Activated CD4-positive, alpha-beta T cell treated with anti-CD3 and anti-CD28 coated beads, Interleukin-10, Interleukin-2, amounts not matched to agents 100 ng/mL and 50 ng/mL, durations not matched to agents 16 hours and 8 hours (primary cell): ENCODE measurements at places on chromosomes 4 and X.
A peak's percentile ranks its signal among the peaks of the same experiment; 100 is the strongest.

GRCh38 chr4:139853309-139853708 lies 187.7 kb downstream of the MGST2 start:
- no peak for DNase-seq

DNA sequence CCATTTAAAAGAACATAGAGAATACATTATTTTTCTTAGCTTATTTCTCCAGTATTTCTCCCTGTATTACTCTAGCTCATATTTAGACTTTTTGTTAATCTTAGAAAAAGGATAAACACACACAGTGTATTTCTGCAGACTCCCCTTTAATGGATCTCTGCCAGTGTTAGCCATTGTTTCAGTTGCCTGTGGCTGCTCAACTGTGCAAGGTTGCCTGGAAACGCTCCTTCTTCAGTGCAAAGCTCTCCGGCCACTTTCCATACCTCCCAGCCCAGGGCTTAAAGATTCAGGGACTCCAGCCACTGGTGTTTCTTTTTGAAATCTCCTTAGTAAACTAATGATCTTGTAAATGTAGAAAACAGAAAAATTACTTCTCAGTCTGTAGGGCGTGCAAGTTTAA lies 104.9 kb downstream of the SLIT2 start:
- no peak for DNase-seq

DNA sequence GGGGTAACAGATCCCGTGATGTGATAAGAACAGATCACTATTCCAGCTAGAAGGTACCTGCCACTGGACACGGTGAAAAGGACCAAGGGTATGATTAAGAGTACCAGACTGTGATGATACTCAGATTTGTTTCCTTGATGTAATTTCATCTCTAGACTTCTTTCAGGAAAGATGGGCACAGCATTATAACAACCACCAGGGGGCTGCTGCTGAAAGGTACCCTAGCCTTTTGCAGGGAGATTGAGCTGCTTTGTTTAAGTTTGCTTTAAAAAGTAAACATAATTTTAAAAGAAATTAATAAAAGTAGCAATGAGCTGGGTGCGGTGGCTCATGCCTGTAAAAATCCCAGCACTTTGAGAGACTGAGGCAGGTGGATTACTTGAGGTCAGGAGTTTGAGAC lies 145.4 kb downstream of the EMCN start:
- peak; percentile 3 for DNase-seq

GRCh38 chr4:183321516-183321915 lies 710 bp downstream of the CLDN24 start:
- no peak for DNase-seq

DNA sequence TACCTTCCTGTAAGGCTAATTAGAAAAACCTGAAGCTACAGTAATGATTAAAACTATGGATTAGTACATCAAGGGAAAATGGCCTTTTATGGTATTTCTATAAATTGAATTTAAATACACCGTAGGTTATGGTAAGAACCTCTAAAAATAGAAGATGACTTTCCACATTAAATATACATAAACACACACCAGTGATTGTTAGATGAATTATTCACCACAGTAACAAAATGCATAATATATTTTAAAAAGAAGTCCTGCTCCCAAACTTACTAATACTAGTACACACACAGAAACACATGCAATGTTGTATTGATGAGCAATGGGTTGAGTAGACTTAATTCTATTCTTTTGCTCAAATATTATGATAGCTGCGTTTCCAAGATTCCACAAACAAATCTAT lies 277.9 kb upstream of the ANKRD50 start:
- DNase-seq: no peak
